Kidney capillary endothelial cell (primary cell): ENCODE measurements at places on chromosomes 13 and 19.
A peak's percentile ranks its signal among the peaks of the same experiment; 100 is the strongest.

DNA sequence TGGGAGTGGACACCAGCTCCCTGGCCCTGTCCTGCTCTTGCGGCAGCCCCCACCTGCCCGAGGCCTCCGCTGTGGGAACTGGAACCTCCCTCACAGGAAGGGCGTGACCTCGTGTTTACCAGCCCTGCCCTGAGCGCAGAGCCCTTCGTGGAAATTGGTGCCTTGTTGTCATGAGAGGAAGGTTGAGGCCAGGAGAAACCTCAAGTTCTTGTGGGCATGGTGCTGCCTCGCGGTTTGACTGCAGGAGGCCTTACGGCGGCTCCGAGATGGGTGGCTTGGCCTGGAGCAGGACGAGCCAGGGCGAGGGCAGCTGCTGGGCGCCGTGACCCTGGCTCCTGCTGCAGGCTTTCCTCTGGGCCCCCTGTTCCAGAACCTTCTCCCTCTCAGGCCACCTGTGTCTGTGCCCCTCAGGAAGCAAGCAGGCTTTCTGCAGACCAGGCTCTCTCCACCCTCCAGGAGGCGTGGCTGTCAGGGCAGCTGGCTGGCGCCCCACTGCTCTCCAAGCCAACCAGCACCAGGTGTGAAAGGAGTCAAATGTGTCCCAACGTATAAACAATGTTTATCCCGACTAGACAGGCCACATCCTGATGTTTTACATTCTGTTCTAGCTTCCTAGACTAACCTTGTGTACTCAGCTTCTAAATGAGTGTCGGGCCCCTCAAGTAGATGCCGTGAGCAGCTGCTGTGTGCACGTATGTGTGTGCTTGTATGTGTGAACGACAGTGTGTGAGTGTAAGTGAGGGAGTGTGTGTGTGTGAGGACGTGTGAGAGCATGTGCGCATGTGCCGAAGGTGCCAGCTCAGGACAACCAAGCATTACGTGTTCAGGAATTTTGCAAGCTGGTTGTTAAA lies 10.4 kb upstream of the RASA3 start:
- no peak for DNase-seq

GRCh38 chr19:15423130-15423529 lies 4.3 kb upstream of the AKAP8L start:
- DNase-seq: no peak

- DNase-seq: no peak
Measured at GRCh38 chr19:36081385-36081784, 26.7 kb downstream of the WDR62 start.

- peak; percentile 70 for DNase-seq
Measured at GRCh38 chr13:97018029-97018819, 23.9 kb upstream of the OXGR1 start.

DNA sequence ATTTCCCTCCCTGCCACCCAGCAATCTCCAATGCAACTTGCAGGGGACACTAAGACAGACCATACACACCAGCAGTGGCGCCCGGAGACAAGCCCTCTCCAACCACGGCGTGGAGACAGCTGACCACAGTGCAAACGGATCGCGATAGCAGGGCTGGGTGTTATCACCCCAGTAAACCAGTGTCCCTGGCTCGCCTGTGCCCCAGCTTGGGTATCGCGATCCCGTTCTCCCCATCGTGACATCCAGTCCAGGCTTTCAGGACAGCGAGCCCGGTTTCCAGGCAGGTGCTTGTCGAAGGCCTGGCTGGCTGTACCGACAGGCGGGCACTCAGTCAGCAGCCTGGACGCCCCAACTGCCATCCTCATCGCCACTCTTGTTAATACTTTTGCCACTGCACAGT lies 20.7 kb upstream of the NANOS2 start:
- no peak for DNase-seq

GRCh38 chr19:32223106-32223505 lies 122.3 kb upstream of the ZNF507 start:
- DNase-seq: no peak

GRCh38 chr13:71460211-71460610 lies 406.8 kb downstream of the DACH1 start:
- DNase-seq: no peak

- no peak for DNase-seq
Measured at GRCh38 chr13:94431987-94432386, 47.5 kb downstream of the DCT start.

- no peak for DNase-seq
Measured at GRCh38 chr19:42402376-42403116, 12.4 kb upstream of the CNFN start.

GRCh38 chr13:43769529-43769928 lies 17.2 kb downstream of the ENOX1 start:
- DNase-seq: no peak

GRCh38 chr13:38582133-38582532 lies 104.7 kb upstream of the FREM2 start:
- DNase-seq: peak; percentile 6

DNA sequence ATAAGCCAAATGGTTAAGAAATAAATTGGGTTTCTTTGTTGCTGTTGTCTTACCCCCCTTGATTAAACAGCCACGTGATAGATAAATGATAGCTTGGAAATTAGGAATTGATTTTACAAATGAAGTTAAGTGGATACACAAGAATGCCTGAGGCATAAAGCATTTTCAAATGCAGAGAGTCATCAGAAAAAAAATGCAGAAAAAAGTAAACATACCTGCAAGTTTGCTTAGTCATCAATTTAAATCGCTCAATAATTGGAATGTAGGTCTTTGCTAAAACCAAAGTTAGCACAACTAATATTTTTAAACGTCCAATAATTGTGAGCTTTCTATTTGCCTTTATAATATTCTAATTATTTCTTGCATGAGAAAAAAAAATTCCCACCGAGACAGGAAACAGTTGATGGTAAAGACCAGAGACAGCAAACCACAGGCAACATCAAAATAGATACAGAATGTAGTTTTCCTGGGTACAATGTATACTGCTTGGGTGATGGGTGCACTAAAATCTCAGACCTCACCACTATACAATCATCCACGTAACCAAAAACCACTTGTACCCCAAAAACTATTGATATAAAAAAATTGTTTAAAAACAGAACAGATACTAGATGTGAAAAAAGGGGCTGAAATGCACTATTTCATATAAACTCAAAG lies 924.0 kb downstream of the PCDH9 start:
- no peak for DNase-seq

DNA sequence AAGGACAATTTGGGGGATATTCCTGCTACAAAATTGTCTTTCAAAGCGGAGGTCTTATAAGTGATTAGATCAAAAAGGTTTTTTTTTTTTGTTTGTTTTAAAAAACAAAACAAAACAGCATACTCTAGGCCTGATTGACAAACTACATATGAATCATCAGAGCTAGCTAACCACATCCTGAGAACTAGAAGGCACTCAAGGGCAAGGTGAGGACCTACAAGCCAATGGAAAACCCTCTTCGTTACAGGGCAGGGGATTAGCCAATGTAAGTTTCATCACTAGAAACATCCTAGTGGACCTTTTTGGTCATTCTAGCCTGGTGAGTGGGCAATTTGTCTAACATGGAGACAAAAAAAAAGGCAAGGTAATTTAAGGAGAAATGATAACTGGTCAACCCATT lies 428.6 kb downstream of the RFC3 start:
- DNase-seq: no peak

GRCh38 chr13:37929308-37929707 lies 59.7 kb upstream of the TRPC4 start:
- DNase-seq: no peak

GRCh38 chr19:2609389-2610116 lies 92.9 kb downstream of the GNG7 start:
- DNase-seq: no peak

GRCh38 chr19:18833849-18834643 lies 2.3 kb downstream of the UPF1 start:
- no peak for DNase-seq

DNA sequence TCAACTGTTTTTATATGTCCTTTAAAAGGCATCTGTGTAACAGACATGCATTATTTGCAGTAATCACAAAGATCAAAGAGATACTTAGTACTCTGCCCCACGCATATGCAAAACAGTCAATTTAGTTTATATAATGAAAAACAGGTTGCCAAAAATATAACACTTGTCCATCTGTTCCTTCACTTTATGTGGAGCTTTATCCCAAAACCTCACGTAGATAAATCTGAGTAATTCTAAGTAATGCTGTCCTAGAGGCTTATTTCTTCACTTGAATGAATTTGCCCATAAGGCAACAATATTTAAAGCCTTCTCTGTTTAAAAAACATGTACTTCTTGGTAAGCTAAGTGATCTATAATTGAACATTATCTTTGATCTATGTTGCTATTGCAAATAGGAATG lies 20.3 kb upstream of the SLITRK6 start:
- no peak for DNase-seq

DNA sequence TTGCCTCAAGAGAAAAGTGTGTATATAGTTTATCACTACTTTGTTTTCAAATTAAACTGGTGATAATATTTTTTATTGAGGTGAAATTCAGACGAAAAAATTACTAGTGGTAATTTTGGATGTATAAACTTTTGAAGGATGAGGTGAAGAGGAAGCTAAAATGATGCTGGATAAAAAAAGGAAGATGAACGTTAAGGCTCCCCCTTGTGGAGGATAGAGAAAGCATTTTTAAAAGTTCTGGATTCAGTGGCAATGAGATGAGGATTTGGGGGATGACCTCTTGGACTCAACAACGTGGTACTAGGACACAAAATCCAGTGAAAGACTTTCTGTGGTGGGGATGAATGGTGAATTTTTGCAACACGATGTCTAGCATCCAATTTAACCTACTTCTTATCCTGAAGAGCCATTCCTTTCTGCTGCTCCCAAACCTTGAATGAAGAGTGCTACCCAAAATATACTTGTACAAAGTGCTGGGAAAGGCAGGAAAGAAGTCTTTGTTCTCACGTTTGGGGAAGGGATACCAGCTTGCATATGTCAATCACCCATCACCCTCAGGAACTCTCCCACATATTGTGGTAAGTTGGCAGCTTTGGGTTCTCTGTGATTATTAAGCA lies 7.3 kb upstream of the SIGLEC5 start:
- DNase-seq: peak; percentile 20

- DNase-seq: no peak
Measured at GRCh38 chr19:12773571-12773970, 1.8 kb downstream of the HOOK2 start.

DNA sequence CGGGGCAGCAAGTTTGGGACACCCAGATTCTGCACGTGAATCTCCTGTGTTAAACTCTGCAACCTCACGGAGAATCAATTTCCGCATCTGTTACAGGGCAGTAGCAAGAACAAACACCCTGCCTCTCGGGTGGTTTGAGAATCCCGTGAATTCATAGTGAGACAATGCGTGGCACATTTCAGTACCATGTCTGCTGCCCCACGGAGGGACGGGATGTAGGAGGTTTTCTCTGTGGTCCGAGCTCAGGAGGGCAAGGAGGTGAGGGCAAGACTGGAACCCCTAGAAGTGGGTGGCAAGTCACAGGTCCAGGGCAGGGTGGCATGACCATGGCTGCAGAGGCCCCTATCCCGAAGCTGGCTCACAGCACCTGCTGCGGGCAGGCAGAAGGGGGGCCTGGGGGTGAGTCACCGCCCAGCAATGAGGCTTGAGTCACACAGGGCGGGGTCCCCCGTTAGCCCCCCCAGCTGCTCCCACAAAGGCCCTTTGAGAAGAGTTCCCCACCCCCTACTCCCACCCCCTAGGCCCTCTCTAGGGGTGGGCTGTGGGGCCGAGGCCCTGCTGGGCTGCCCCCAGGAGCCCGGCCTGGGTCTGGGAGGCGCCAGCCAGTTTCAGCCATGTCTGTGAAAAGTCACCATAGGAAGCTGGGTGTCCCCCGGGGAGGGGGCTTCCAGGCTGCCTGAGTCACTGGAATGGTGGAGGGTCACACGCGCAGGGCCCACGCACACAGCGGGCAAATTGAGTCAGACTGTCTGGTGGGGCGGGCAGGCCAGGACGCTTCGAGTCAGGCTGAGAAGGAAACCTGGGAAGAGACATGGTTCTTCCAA lies 25.8 kb upstream of the NANOS3 start:
- DNase-seq: peak; percentile 85

GRCh38 chr13:102033857-102034331 lies 368.0 kb downstream of the FGF14 start:
- no peak for DNase-seq

GRCh38 chr19:4496304-4496703 lies 22.0 kb downstream of the PLIN4 start:
- no peak for DNase-seq

- no peak for DNase-seq
Measured at GRCh38 chr19:43553656-43554055, 20.7 kb downstream of the ZNF575 start.

- no peak for DNase-seq
Measured at GRCh38 chr13:73065036-73065435, 6.2 kb downstream of the KLF5 start.

DNA sequence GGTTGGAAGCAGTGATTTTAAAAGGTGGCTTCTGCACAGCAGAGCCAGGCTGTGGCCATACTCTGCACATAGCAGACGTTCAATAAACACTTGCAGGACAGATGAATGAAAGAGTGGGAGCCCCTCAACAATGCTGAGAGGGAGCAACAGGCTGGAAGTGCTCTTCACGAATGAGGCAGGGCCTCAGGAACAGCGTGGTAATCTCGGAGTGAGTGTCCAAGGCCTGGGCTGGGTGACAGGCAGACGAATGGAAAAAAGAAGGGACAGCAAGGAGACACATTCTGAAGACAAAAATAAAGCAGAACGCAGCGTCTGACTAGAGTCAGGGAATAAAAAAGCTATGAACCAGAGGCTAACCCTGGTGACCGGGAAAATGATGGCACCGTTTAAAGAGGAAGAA lies 11.1 kb downstream of the GJA3 start:
- DNase-seq: no peak

- no peak for DNase-seq
Measured at GRCh38 chr13:78370231-78370630, 233.1 kb downstream of the POU4F1 start.

GRCh38 chr13:20684546-20684945 lies 19.0 kb upstream of the IL17D start:
- no peak for DNase-seq

DNA sequence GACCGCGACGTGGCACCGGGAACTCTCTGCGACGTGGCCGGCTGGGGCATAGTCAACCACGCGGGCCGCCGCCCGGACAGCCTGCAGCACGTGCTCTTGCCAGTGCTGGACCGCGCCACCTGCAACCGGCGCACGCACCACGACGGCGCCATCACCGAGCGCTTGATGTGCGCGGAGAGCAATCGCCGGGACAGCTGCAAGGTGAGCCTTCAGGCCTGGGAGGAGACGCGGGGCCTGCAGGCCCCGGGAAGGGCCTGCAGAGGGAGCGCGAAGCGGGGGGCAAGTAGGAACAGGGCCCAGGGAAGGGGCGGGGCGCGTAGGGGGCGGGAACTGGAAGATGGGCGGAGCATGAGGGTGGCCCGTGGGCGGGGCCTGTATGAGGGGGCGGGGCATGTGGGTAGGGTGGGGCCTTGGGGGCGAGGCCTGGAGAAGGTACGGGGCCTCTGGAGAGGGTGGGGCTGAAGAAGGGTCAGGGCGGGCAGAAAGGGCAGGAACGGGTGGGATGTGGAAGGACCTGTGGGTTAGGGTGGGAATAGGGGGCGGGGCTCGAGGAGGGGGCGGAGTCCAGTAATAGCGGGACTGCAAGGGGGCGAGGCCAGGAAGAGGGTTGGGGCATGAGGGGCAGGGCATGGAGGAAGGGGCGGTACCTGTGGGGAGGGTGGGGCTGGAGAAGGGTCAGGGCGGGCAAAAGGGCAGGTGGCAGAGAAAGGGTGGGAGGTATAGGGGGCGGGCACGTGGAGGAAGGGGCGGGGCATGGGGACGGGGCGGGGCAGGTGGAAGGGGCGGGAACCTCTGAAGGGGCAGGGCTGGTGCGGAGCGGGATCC lies 2.5 kb downstream of the CFD start:
- no peak for DNase-seq

- DNase-seq: peak; percentile 87
Measured at GRCh38 chr13:33251131-33251661, 34.4 kb downstream of the STARD13 start.

GRCh38 chr19:4372165-4373012 lies 28.0 kb downstream of the SH3GL1 start:
- DNase-seq: no peak
